Germinal center (tissue), 1 donor: ENCODE measurements at places on chromosomes 6 and 20.

GRCh38 chr20:33250666-33251065 is 14.9 kb downstream of the BPIFA1 start:
- DNase-seq: no peak

- DNase-seq: no peak
These were observed 16.4 kb upstream of the CYP24A1 start for GRCh38 chr20:54190217-54190616.

GRCh38 chr20:58293453-58293852 is 16.1 kb upstream of the RAB22A start:
- DNase-seq: peak; percentile 24

GRCh38 chr6:63410435-63411426 is 90.9 kb upstream of the LGSN start:
- DNase-seq: no peak

DNA sequence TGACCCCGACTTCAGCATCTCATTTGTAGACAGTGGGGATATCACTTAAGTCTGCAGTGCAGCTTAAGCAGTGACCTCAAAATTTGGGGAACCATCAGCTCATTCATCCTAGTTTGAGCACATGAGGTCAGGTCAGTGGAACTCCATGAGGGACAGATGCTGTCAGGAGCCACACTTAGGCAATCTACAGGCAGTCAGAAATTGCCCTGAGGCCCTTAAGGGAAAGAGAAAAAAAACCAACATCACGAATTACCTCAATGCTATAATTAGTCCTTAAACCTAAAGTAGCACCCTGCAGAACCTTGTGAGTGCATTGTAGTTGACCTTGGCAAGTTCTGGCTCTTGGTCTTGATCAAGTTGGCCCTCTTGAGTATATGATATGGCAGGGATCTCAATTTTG is 21.1 kb downstream of the TMEM74B start:
- DNase-seq: no peak
